ENCODE measurements at places on chromosomes 3 and 15. TPM values are rescaled to one million over a fixed set of nuclear protein-coding genes. Genes with fewer than 3 reads are reported as not detected.

DNA sequence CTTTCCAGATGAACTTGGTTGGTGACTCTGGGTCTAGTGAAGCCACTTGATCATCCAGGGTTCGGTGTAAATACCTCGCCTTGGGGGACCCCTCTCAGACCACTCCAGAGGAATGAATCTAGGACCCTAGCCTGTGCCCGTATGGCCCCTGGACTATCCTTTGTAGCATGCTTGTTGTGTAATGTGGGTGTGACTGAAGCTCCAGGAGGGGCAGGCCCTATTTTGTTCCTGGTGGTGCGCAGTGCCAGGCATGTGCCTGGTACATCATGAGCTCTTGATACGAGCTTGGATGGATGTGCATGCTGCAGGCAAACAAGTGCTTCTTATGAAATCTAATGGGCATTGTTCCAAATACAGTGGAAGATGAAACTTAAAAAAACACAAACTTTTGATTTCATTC, 82.8 kb downstream of the EBLN2 start:
- DNase-seq: no peak
- H3K4me3 ChIP-seq: no peak overlapping the region
- no peaks in the 10 kb centered on the region for H3K36me3 ChIP-seq
- no peak overlapping the region for H3K27ac ChIP-seq
- no peaks in the 10 kb centered on the region for H3K4me1 ChIP-seq

DNA sequence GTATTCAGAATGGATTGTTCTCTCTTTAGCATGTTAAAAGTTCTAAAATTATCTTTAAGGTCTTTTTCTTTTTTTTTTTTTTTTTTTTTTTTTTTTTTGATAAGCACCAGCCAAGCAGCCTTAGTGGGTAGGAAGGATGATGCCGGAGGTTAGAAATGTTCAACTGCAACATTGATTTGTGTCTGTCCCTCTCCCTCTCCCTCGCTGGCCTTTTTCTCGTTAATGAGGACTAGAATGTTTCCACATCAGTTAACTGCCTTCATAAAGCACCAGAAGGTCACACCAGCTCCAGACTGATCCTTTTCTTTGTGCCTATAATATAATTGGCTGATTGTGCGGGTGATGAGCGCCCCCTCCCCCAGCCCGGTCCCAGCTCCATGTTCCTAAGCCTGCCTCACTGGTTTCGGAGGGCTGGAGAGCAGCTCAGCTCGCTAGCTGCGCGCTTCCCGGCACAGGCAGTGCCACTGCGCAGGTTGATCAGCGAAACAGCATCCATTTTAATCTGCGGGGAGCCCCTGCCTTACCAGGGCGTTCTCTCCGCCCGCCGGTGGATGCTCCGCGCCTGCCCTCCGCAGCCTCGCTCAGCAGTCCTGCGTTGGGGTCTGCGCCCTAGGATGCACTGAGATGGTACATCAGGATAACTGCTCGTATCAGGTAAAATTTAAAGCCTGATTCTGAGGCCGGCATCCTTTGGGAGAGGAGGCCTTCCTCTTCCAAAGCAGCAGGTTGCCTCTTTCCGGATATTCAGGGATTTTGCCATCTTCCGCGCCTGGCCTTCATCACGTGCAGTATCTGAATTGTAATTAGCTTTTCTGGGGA, 148.9 kb upstream of the IL12A start:
- DNase-seq: peak; percentile 76
- no peaks in the 10 kb centered on the region for H3K27me3 ChIP-seq
- peak within 1 kb of the TSS; percentile 85 for H3K27ac ChIP-seq

The ISL2 gene
- 2.5 TPM for total RNA-seq

GRCh38 chr3:14126887-14127505, 2.1 kb downstream of the TMEM43 start:
- H3K4me1 ChIP-seq: peaks cover 36% of the 10 kb centered on the region
- H3K27ac ChIP-seq: peak overlapping the region; percentile 97
- DNase-seq: no peak
- no peaks in the 10 kb centered on the region for H3K27me3 ChIP-seq

DNA sequence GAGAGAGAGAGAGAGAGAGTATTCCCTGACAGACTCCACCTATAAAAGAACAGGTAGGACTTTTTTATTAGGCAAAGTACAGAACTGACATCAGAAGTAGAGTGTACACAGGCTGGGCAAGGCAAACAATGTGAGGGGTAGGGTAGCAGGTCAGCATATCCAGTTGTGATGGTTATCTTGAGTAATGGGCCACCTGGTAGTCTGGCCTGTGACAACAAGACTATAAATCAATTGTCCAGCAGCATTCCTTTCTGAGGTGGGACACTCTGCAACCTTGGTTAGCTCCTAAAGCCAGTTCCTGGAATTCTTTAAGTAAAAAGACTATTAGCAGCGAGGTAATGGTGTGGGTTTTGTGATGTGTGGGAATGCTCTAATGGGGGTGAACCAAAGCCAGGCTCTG, 14.9 kb upstream of the TMCC1 start:
- no peak for DNase-seq
- H3K4me3 ChIP-seq: no peak overlapping the region
- no peaks in the 10 kb centered on the region for H3K4me1 ChIP-seq
- H3K27ac ChIP-seq: no peak overlapping the region

The RBPMS2 gene
- 23.4 TPM for total RNA-seq

The WDR93 gene
- not detected for total RNA-seq

DNA sequence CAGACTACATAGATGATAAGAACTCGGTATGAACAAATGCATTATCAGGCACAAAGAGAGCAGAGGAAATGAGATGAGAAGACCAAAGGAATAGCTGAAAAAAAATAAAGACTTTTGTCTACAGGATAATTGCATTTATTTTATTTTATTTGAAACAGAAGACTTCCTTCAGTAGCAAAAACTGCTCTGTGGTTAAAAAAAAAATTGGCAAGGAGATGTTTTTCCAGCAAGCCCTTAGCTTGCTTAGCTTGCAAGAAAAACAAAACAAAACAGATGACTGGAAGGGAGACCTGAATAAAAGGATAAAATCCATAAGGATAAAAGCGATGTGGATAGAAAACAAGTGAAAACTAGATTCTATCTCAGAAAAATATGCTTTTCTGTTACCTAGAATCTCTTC, 9.1 kb upstream of the PPM1L start:
- no peak overlapping the region for H3K27ac ChIP-seq
- H3K36me3 ChIP-seq: no peaks in the 10 kb centered on the region
- no peak for DNase-seq
- H3K4me3 ChIP-seq: no peak overlapping the region
- H3K4me1 ChIP-seq: peaks cover 20% of the 10 kb centered on the region

The CCR8 gene
- total RNA-seq: not detected

DNA sequence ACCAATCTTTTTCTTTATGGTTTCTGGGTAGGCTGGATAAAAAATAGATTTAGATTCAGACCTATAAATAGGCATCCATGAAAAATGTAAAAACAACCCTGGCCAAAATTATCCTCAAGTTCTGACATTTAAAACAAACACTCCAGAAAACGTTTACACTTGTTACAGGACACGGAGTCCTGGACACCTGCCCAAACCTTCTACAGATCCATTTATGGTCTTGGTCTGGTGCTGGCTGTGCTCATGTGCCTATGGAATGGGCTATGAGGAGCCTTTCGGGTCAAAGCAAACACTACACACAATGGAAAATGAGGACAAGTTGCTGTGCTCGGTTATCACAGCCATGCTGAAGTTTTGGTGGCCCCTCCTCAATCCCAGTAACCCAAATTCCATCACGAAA, 108.1 kb downstream of the PDZRN3 start:
- peak; percentile 98 for DNase-seq
- H3K27me3 ChIP-seq: no peaks in the 10 kb centered on the region
- peak overlapping the region; percentile 86 for H3K27ac ChIP-seq
- no peaks in the 10 kb centered on the region for H3K36me3 ChIP-seq
- no peak overlapping the region for H3K4me3 ChIP-seq
- H3K4me1 ChIP-seq: peaks cover 85% of the 10 kb centered on the region

The MAP1A gene
- total RNA-seq: 61.2 TPM

The CCR5 gene
- total RNA-seq: 2.0 TPM

GRCh38 chr3:138547342-138547975, 46.6 kb downstream of the CEP70 start:
- DNase-seq: no peak
- no peak overlapping the region for H3K4me3 ChIP-seq
- H3K27me3 ChIP-seq: no peaks in the 10 kb centered on the region

The SCAMP2 gene
- 37.1 TPM for total RNA-seq

- H3K36me3 ChIP-seq: no peaks in the 10 kb centered on the region
- H3K4me3 ChIP-seq: peak overlapping the region; percentile 50
- peaks cover 28% of the 10 kb centered on the region for H3K27me3 ChIP-seq
- H3K27ac ChIP-seq: no peak overlapping the region
- peaks cover 12% of the 10 kb centered on the region for H3K4me1 ChIP-seq
- DNase-seq: no peak
Measured at GRCh38 chr15:69298354-69298696, 387 bp upstream of the PAQR5 start.

GRCh38 chr15:72732516-72732915, 46.5 kb downstream of the BBS4 start:
- H3K4me3 ChIP-seq: no peak overlapping the region
- H3K27ac ChIP-seq: no peak overlapping the region
- peaks cover 56% of the 10 kb centered on the region for H3K36me3 ChIP-seq
- no peaks in the 10 kb centered on the region for H3K27me3 ChIP-seq
- no peaks in the 10 kb centered on the region for H3K4me1 ChIP-seq

GRCh38 chr3:82143661-82144412, 382.4 kb upstream of the GBE1 start:
- no peak overlapping the region for H3K4me3 ChIP-seq
- H3K27ac ChIP-seq: no peak overlapping the region
- DNase-seq: no peak
- H3K27me3 ChIP-seq: no peaks in the 10 kb centered on the region
- H3K36me3 ChIP-seq: no peaks in the 10 kb centered on the region

GRCh38 chr3:105065895-105066839, 300.5 kb upstream of the ALCAM start:
- no peak for DNase-seq
- H3K27ac ChIP-seq: no peak overlapping the region
- H3K36me3 ChIP-seq: no peaks in the 10 kb centered on the region
- H3K27me3 ChIP-seq: no peaks in the 10 kb centered on the region
- H3K4me1 ChIP-seq: no peaks in the 10 kb centered on the region
- no peak overlapping the region for H3K4me3 ChIP-seq

The GPR171 gene
- total RNA-seq: 2.6 TPM

DNA sequence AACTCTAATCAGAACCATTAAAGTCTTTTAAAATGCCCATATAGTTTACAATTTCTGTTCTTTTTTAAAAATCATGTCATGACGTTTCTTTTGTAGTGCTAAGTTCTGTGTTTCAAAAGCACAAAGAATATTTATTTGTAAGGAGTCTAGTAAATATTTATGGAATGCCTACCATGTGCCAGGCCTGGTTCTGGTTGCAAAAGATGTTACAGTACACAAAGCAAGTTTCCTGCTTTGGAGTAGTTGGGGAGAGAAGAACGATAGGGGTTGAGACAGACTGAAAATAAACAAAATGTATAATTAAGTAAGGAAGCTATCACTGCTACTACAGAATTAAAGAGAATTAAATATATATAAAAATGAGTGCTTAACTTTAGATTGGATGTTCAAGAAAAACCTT, 86.8 kb upstream of the CMSS1 start:
- no peaks in the 10 kb centered on the region for H3K4me1 ChIP-seq
- no peaks in the 10 kb centered on the region for H3K27me3 ChIP-seq
- H3K4me3 ChIP-seq: no peak overlapping the region
- H3K36me3 ChIP-seq: no peaks in the 10 kb centered on the region
- no peak for DNase-seq
- H3K27ac ChIP-seq: no peak overlapping the region

DNA sequence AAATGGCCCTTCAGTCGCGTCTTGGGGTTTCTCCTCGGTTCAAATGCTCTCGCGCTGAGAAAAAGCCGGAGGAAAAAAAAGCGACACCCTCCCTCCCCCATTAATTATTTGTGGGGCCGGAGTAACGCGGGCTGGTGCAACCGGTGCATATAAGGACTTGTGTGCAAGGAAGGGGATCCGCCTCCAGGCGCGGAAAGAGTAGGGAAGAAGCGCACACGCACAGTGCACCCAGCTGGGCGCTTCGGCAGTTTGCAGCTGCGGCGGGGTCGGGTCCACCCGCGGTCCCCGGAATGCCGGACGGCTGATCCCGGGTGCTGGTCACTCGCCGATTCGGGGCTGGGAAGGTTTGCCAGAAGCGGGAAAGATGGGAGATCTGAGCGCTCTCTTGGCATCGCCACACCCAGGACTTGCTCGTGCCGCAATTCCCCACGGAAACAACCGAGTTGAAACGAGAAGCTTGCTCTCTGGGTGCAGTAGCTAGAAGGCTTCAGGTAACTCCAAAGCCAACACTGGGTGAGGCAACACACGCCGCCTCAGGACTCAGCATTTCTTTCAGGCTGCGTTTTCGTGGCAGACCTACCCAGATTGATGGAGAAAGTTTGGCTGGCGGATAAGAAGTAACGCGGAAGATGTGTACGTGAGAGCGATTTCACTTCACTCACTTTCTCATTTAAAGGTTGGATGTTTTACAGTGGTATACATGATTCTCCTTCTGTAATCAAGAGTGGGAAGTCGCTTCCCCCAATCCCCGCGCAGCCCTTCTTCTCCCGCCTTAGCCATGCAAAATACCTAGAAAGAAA, 720 bp upstream of the TNIK start:
- H3K36me3 ChIP-seq: no peaks in the 10 kb centered on the region
- DNase-seq: peak; percentile 86
- peak overlapping the region; percentile 91 for H3K4me3 ChIP-seq

The TMEM207 gene
- not detected for total RNA-seq

DNA sequence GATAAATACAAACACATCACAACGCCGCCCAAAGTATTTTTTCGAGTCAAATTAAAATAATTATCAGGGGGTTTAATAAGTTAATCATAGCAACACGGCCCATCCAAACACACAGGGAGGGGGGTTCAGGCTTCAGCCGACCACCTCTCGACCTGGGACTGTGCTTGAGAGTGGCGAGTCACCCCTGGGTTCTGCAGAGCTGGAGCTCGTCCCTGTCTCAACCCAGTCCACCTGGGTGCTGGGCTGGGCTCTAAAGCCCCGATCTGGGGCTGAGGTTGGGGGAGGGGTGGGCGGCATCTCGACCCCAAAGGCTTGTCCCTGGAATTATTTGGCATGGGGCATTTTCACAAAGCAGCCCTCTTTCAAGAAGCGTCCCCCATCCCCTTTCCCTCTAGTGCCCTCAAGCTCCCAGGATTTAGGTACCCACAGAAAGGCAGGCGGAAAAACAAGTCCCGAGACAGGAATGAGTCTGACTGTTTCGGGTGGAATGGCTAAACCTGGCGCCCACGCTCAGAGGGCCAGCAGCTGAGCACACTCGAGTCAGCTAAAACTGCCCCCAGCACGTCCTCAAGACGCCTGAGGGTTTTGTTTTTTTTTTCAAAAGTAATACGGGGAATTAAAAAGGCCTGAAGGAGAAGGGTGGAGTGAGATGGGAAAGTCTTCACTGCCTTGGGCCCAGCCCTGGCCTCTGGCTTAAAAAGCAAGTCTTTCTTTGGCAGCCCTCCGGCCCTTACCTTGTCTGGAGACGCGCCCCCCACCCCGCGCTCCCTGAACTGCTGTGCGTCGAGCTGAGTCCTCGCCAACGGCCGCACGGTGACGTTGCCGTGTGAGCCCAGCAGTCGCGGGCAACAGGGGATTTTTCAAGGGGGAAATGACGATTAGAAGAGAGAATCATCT, 32.5 kb downstream of the NR2F2 start:
- H3K27me3 ChIP-seq: peaks cover 100% of the 10 kb centered on the region
- no peak for DNase-seq
- H3K4me3 ChIP-seq: no peak overlapping the region
- H3K4me1 ChIP-seq: peaks cover 26% of the 10 kb centered on the region

The MYH15 gene
- not detected for total RNA-seq

All from sigmoid colon (tissue), 7 donors.